Liver (tissue), 10 donors: ENCODE measurements at places on chromosomes 11 and 22. TPM values are rescaled to one million over a fixed set of nuclear protein-coding genes. Genes with fewer than 3 reads are reported as not detected.
A peak's percentile ranks its signal among the peaks of the same experiment; 100 is the strongest.

- DNase-seq = peak; percentile 59
Observed at GRCh38 chr11:93330446-93330984, at the start of gene DEUP1. DEUP1 (plus strand) TSS chr11:93330742; CDS start chr11:93332260, 1,518 bp downstream.

- DNase-seq = peak; percentile 88
Observed at GRCh38 chr11:66022401-66023185, 3.7 kb downstream of the CATSPER1 start.

- DNase-seq = no peak
Observed at GRCh38 chr11:8342821-8343681, 79.4 kb upstream of the LMO1 start.

DNA sequence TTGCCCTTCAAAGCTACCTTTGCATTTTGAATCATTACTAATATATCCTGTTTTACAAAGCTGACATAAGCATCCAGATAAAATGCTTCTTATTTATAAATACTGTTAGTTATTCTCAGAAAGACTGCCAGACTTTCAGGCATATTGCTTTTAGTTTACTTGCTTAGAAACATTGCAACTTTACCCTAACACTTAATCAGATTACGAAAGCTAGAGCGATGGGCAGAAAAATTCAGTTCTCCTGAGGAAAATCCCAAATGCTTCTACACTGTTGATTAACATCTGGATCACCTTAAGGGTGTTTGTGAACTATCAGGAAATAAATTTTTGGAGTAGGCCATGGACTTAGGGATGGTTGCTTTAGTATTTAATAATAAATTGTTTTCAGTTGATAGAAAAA lies 289.7 kb upstream of the MPPED2 start:
- DNase-seq = no peak

DNA sequence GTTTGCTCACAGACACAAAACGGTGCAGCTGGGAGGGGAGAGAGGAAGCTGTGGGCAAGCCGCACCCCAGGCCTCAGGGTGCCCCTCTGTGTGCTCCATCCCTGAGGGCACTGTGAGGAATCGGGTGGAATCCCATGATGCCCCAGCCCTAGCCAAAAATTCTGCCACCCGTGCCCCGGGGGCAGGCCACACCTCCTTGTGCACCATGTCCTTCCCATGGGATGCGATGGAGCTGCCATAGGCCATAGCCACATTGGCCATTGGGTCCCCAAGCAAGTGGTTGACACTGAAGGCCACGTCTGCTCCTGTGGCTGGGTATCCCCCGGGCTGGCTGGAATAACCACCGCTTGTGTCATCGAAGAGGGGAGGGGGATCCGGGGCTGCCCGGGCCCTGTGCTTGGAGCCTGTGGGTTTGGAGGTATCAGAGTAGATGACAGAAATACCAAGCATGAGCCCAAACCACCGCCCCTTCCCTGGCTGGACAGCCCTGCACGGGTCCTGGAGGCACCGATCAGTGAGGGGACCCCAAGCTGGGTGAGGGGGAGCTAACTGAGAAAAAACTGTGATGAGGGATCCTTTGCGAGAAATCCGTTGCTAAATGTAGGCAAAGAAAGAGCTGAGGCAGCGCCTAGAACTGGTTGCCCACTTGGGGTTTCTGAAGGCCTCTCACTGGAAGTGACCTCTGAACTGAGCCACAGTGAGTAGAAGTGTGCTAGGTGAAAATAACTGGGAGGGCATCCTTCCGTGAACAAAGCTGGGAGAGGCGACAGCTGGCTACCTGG lies 863 bp downstream of the YIF1A start:
- DNase-seq = no peak

DNA sequence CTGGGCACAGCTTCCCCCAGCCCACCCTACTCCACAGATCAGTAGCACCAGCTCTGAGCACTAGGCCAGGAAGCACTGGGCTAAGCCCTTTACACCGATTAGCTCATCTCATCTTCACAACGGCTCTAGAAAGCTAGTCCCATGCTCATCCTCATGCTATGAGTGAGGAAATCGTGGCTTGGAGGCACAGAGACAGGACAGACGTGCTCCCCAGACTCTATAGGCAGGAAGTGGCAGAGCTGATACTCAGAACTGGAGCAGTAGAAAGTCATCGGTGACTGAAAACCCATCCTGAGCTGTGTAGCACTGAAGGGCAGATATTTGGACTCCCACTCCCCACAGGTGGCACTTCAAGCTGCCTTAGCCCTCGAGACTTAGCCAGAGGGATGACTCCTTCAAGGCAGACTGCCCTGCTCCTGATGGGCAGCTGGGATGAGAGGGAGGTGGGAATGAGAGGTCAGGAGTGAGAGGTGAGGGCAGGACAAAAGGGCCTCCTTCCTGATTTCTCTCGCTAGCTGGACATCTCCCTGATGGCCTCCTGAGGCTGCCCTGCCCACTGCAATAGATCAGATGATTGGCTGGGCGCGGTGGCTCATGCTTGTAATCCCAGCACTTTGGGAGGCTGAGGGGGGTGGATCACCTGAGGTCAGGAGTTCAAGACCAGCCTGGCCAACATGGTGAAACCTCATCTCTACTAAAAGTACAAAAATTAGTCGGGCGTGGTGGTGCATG lies 9.7 kb downstream of the CD5 start:
- DNase-seq = no peak

- DNase-seq = no peak
Observed at GRCh38 chr11:75809111-75809510, 5.9 kb upstream of the UVRAG start.

DNA sequence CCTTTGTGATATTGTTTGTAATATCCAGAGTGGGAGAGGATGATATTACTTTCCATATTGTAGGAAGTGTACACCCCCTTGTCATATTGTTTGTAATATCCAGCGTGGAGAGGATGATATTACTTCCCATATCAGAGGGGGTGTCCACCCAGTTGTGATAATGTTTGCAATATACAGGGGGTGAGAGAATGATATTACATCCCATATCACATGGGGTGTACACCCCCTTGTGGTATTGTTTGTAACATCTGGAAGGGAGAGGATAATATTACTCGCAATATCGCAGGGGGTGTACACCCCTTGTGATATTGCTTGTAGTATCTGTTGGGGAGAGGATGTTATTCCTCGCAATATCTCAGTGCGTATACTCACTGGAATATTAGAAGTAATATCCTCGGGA lies 61.5 kb downstream of the PRSS23 start:
- DNase-seq = no peak

DNA sequence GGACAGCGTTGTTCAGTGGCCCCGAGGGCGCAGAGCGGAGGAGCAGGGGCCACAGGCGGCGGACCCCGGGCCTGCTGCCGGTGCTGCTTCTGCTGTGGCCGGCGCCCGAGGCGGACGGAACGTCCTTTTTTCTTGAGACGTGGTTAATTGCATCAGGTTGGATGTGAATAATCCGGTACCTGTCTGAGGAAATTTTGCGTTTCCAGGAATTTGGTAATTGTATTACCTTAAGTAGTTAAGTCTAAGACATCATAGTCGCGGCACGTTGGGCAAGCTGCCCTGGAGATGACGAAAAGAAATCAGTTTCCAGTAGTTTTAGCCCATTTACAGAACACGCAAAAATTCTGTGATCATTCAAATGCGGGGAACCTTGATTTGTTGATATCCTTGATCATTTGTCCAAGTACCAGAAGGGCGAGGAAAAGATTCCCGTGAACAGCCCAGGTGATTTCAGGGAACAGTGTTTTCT lies 789 bp downstream of the SPECC1L start:
- no peak for DNase-seq

GRCh38 chr11:63680834-63681320 lies 423 bp upstream of the RTN3 start:
- DNase-seq = no peak

DNA sequence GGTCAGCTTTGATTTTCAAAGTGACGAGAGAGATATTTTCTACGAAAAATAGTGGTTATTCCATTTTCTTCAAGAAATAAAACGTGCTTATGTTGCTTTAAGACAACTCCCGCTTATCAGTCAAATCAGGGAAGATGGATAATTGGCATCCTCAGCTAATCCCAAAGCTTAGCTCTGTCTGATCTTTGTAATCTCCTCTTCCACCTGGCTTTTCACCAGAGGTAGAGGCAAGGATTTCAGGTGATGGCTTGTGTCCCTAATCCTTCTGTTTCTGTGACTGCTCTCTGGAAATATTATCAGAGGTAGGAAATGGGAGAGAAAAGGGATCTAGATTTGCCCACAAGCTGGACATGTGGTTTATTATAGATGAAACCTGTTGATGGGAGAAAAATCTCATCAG lies 78.9 kb downstream of the DBX1 start:
- DNase-seq = no peak

DNA sequence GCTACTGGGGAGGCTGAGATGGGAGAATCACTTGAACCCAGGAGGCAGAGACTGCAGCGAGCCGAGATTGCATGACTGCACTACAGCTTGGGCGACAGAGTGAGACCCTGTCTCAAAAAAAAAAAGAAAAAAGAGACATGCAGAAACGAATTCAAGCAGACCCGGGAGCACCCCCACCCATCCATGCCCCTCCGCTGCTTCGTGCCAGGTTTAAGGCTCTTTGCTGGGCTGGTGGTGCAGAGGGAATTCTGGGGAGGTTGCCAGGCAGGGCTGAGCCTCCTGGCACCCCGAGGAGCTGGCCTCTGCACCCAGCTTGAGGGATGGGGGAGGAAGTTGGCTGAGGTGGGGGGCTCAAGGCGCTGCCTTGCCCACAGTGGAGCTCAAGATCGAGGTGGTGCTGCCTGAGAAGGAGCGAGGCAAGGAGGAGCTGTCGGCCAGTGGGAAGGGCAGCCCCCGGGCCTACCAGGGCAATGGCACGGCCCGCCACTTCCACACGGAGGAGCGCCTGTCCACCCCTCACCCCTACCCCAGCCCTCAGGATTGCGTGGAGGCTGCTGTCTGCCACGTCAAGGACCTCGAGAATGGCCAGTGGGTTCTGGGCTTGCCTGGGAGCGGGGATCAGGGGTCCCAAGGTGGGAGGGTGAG lies 6.0 kb downstream of the AIFM3 start:
- no peak for DNase-seq

Gene TTC36
- total RNA-seq = 2.0 TPM

Gene MPZL2
- total RNA-seq = 17.2 TPM

Gene SMTN
- 47.3 TPM for total RNA-seq

Gene FGF4
- total RNA-seq = not detected

Gene PGM2L1
- total RNA-seq = 8.2 TPM

Gene TPBGL
- total RNA-seq = not detected

Gene ATG13
- total RNA-seq = 44.6 TPM

Gene ACR
- total RNA-seq = 0.09 TPM
